ENCODE measurements at places on chromosomes 3 and 15.
A peak's percentile ranks its signal among the peaks of the same experiment; 100 is the strongest.

- peak; percentile 7 for DNase-seq
Observed at GRCh38 chr3:56753206-56753820, 48.4 kb downstream of the ARHGEF3 start.

DNA sequence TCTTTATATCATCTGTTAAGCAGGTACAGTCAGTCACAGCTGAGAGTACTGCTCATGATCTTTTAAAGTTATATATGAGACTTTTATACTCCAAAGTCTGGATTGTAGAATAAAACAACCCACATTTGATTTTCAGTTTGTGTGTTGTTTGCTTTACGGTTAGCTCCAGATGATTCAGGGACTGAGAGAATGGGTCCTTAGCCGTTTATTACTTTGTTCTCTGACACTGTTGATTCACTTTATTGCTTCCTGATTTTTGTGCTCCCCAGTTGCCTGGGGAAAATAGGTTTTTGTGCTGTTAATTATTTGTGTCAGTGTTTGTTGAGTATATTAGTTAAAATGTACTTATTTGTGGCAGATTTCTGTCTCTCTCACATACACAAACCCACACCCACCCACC lies 8.6 kb upstream of the EBLN2 start:
- DNase-seq, result no peak

DNA sequence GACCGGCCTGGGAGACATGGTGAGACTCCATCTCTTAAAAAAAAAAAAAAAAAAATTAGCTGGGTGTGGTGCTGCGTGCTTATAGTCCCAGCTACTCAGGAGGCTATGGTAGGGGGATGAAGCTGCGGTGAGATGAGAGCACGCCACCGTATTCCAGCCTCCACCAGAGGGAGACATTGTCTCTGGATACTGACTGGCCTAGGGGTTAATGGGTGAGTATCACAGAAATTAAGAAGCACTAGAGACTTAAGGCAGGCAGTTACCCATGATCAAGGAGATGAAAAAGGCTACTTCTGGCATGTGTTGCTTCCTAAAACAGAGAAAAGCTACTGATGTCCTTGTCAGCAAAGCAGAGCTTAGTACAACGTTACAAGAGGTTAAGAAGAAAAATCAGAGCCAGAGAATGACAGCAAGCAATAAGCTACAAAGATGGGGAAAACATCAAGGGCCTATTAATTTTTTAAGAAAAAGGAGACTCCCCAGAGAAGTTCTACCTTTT lies 8.6 kb downstream of the TFRC start:
- DNase-seq, result peak; percentile 30

DNA sequence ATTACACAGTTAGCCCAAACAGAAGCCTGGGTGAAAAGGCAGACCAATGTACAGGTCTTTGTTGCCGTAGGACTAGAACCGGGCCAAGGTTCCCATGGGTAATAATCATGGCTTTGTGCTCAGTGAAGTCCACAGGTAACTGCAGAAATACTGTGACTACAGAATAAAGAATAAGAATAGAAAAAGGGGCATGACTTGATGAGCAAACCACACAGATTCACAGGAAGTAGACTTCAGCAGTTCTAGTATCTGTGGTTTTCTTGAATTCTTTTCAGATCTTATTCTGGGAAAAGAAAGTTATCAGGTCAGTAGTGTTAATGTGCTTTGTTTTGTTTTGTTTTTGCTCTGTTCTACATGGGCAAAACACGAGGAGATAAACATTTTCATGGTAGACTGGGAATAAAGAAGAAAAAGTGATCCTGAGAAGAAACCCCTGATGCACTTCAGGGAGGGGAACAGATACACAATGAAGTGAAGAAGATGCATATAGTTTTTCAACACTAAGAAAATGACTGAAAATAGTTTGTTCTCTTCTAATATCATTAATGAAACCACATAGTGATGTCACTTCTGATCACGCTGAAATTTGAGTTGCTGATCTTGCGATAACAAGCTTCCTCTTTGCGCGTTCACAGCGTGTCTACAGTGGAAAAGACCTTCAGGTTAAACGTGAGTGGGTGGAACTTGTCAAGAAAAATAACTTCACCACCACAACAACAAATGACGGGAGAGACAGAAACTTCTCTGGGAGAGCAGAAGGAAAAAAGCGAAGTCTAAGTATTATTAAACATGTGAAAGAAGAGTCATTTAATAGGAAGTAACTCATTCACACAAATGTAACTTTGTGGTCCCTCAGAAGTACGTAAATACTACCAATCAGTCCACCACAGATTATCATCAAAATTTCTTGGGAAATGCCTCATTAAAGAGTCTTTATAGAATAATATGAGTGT lies 315.8 kb upstream of the SATB1 start:
- DNase-seq, result no peak

DNA sequence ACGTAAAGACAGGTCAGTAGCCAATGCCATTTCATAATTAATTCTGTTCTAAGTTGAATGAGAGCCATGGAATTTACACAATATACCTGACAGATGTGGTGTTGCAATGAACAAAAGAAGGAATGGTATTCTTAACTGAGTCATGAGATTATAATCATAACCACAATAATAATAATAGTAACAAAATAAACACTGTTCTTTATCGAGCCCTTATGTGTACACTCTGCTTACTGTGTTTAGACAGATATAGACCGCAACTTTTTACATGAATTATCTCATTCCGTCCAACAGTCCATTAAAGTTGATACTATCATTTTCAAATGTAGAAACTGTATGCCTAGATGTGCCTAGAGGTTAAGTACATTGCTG lies 28.2 kb upstream of the SCAANT1 start:
- DNase-seq, result peak; percentile 90

DNA sequence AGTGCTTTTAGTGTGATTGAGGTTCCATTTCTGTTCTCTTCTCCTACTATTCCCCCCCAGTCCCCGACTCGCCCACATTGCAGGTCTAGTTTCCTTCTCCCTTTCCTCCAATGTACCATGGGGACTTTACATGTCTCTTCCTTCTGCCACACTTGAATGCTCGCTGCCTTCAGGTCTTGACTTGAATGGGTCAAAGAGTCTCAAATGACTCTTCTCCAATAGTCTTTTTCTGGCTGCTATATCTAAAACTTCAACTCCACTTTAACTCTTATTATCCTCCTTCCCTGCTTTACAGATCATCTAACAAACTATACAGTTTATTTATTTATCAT lies 213.9 kb upstream of the SLC2A2 start:
- DNase-seq, result no peak

GRCh38 chr3:44136421-44136820 lies 105.3 kb upstream of the TOPAZ1 start:
- DNase-seq, result no peak

DNA sequence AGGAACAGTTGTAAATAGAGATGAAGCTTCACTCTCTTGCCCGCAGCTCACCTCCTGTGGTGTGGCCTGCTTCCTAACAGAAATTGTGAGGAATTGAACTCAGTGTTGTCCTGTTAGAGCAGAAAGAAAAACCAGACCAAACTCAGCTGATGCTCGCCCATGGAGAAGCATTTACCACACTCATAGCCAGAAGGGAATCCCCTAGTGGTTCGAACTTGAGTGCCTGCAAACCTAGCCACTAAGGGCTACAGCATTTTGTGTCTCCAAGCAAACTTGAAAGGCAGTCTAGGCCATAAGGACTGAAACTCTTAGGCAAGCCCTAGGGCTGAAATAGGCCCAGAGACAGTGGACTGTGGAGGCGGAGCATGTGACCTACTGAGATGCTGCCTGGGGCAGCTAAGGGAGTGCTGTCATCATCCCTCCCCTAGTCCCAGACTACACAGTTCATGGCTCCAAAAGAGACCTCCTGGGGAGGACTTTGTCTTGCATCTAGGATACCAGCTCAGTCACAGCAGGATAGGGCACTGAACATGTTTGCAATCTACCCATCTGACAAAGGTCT lies 44.5 kb upstream of the MCTP2 start:
- DNase-seq, result no peak

- DNase-seq, result no peak
Observed at GRCh38 chr3:187015903-187016638, 85.7 kb downstream of the ST6GAL1 start.
